NCI-H187 treated with DMSO at 0.1 percent for 48 hours (cell line): ENCODE measurements at places on chromosomes 16 and 17.

DNA sequence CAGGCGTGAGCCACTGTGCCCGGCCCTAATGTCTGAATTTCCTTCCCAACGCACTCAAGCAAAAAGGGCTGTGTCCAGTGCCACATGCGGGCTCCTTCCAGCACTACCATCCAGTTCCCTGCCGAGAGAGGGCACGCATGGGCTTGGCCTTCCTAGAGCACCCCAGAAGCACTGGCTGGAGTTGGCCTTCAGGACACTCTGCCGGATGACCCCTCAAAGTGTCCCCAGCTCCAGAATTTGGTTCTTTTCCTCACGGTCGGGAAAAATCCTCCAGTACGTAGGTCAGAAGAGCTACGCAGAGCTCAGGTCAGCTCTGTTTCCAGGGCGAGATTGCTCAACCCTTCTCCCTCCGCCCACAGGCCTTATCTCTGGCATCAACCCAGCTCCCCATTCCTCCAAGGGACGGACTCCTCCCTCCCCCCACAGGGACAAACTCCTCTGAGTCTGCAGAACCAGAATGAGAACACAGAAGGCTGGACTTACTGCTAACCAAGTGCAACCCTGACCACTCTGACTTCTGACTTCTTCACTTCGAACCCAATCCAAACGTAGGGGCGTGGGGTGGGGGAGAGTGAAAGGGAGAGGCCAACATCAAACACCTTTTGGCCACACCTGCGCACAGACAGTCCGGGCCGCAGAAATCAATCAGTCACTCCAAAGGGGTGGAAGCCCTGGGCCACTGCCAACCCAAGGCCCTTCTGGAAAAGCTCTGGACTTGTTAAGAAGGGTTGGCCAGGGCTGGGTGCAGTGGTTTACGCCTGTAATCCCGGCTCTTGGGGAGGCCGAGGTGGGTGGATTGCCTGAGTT, 3.6 kb downstream of the CDC42EP4 start:
- DNase-seq, result no peak

DNA sequence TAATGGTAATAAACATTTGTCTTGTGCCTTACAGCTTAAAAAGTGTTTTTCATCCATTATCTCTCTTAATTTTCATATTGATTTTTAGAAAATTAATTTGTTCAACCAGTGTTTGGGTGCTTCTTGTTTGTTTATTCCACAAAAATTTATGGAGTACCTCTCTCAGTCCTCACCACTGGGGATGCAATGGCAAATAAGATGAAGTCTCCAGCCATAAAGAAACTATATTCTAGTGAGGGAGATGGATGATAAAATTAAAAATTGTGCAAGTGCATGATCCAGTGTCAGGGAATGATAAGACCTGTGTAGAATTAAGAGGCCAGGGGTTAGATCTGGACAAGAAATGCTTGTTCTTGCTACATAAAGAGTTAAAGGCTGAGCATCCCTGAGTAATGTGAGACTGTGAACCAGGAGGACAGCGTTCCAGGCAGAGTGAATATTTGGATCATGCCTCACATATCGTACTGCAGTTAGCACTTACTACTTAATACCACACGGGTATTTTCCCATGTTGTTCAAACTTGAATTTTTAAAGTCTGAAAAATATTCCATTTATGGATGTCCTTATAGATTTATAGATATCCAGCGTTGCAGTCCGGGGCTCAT, 535.7 kb upstream of the HSBP1 start:
- no peak for DNase-seq

DNA sequence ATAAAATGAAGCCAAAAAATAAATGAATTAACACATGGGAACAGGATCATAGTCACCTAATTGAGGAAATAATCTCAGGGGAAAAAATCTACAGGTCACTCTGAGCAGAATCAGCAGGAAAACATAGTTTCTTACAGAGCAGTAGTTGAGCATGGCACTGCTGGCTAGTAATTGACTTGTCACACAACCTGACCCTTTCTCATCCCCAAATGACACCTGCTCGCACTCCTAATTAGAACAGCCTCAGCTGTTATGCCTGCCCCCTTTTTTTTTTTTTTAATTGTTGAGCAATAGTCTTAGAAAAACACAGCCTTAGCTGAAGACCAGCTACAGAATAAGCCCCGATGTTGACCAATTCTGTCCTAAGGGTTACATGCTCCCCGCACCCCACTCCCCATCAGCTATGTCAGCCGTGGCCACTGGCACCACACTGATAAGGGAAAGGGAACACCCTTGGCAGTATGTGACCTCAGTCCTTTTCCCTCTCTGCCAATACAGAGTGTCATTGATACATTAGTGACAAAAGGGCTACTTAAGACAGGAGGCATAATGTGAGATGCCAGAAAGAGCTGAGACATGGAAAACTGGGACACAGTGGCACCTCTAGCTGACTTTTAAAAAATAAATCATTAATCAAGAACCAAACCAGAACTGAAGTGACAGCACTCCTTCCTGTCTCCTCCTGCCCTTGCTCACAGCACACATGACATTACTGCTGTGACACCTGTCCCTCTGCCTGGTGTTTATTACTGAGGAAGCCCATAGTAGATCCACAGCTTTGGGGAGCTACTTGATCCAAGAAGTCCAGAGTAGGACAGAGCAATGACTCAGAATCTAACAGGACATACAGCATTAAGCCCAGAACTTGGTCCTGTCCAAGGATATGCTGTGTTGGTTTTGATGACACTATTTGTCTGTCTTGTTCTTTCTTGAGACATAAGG, 41.7 kb downstream of the WDR59 start:
- no peak for DNase-seq

GRCh38 chr17:10687499-10687898, 9.8 kb downstream of the SCO1 start:
- DNase-seq, result no peak

- DNase-seq, result no peak
Observed at GRCh38 chr17:41615454-41615853, 2.9 kb upstream of the KRT16 start.

- no peak for DNase-seq
Observed at GRCh38 chr16:9843424-9844018, 338.7 kb downstream of the GRIN2A start.

- DNase-seq, result no peak
Observed at GRCh38 chr17:19270704-19271611, 33.8 kb downstream of the EPN2 start.

GRCh38 chr17:74525781-74526288, 5.4 kb downstream of the CD300LB start:
- no peak for DNase-seq

DNA sequence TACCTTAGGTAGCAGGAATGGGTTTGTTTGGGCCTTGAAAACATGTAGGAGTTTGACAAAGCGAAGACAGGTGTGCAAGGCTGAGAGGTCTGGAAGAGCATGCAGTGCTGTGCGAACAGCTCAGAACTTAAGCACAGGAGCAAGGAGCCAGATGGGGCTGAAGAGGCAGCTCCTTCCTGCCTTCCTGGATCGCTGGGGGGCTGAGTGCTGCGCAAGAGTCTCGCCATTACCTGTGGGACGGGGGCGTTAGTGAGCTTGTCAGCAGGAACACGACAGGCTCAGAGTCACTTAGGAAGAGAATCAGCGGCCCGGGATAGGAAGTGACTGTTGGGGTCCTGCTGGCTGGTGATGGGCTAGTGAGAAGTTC, 464 bp upstream of the MRM1 start:
- no peak for DNase-seq

DNA sequence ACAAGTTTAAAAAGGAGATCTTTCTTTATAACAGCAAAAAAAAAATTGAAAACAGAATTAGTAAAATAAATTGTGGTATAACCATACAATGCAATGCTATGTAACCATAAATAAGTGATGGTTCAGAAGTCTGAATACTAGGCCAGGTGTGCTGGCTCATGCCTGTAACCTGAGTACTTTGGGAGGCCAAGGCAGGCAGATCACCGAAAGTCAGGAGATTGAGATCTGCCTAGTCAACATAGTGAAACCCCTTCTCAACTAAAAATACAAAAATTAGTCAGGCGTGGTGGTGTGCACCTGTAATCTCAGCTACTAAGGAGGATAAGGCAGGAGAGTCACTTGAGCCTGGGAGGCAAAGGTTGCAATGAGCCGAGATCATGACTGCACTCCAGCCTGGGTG, 34.6 kb downstream of the CCT6B start:
- no peak for DNase-seq

GRCh38 chr17:4509923-4510617, 11.4 kb downstream of the SPNS2 start:
- DNase-seq, result no peak

DNA sequence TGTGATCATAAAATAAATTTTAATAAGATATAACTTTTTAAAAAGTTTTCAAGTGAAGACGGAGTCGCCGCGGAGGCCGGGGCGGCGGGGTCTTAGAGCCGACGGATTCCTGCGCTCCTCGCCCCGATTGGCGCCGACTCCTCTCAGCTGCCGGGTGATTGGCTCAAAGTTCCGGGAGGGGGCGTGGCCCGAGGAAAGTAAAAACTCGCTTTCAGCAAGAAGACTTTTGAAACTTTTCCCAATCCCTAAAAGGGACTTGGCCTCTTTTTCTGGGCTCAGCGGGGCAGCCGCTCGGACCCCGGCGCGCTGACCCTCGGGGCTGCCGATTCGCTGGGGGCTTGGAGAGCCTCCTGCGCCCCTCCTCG, at the start of gene FOXC2:
Gene FOXC2 (plus strand): TSS at position 229 of the 365 bp plus-strand sequence. CDS start 507 bp downstream, outside the sequence.
- no peak for DNase-seq

GRCh38 chr17:17258998-17259397, 22.0 kb upstream of the FLCN start:
- DNase-seq, result no peak

DNA sequence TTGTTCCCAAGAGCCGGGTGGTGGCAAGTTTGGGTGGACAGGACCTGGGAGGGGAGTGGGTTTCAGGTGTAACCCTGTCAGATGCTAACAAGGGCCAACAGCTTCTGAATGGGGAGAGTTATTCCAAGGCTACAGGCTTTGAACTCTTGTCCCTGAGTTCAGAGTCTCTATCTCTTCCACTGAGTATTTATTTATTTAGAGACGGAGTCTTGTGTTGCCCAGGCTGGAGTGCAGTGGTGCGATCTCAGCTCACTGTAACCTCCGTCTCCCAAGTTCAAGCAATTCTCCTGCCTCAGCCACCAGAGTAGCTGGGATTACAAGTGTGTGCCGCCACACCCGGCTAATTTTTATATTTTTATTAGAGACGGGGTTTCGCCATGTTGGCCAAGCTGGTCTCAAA, 2.6 kb upstream of the SETD1A start:
- DNase-seq, result no peak

DNA sequence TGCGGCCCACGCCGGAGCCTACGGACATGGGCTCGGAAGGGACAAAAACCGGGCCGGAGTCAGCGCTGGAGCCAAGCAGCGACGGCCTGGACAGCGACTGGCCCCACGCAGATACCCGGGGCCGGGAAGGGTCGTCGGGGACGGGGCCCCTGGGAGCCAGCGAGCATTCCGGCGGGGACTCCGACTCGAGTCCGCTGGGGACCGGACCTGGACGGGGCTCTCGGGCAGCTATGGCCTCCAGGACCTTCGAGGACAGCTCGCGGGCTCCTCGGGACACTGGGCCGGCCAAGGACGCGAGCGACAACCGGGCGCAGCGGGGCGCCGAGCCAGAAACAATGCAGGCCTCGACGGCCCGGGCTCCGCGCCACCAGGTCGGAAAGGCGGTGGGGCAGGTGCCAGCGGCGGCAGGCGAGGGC, 1.0 kb downstream of the MYO15B start:
- no peak for DNase-seq

DNA sequence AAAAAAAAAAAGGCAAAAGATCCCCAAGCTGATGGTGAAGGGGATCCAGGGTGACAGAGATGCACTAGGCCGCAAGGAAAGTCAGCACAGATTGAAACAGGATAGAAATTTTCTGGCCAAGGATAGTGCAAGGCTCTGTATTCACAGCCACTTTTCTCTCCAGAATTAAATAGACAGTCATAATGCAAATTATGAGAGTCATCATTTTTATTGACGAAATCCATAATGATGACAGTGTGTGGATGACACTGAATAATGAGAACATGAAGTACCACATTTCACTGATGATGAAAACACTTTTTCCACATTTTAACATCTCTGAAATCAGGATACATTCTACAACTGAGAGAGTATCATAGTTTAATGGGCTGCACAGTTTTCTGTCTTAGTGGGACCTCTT, 72.5 kb downstream of the CDYL2 start:
- DNase-seq, result no peak

GRCh38 chr16:49980166-49980565, 44.9 kb upstream of the CNEP1R1 start:
- DNase-seq, result no peak

DNA sequence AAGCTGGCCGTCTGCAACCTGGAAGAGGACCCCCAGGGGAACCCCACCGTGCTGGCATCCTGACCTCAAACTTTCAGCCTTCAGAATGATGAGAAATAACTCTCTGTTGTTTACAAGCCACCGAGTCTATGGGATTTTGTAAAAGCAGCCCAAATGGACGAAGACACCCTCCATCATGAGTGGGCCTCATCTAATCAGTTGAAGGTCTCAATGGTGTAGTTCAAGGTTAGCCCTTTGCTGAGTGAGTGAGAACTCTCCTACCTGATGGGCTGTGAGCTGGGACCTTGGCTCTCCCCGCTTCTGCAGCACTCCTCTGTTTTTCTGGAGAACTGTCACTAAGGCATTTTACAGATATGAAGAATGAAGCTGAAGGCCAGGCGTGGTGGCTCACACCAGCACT, 325.9 kb upstream of the TNRC6C start:
- DNase-seq, result no peak

- DNase-seq, result no peak
Observed at GRCh38 chr17:79154446-79154845, 79.8 kb downstream of the ENGASE start.

DNA sequence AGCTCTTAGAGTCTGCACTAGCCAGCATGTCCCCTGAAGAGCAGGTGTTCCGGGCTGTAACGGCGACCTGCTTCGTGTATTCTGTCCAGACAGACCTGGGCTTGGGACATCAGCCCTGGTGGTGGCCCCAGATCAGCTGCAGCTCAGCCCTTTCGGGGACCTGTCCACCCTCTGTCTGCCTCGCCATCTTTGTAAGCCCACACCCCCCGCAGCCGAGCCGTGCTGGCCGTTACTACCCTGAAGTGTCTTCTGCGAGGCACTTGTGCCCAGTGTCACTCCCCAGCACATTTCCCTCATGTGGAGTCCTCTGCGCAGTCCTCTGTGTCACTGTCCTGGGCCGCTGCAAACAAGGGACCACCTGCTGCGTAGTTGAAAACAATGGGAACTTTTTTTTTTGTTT, 10.4 kb downstream of the CARD14 start:
- DNase-seq, result no peak

- DNase-seq, result no peak
Observed at GRCh38 chr17:37824534-37825485, 80.0 kb upstream of the HNF1B start.

- DNase-seq, result no peak
Observed at GRCh38 chr16:12519986-12520385, 283.7 kb downstream of the CPPED1 start.

GRCh38 chr17:43528319-43528987, 17.7 kb downstream of the ETV4 start:
- no peak for DNase-seq
